ENCODE measurements at places on chromosomes 7 and 10.

DNA sequence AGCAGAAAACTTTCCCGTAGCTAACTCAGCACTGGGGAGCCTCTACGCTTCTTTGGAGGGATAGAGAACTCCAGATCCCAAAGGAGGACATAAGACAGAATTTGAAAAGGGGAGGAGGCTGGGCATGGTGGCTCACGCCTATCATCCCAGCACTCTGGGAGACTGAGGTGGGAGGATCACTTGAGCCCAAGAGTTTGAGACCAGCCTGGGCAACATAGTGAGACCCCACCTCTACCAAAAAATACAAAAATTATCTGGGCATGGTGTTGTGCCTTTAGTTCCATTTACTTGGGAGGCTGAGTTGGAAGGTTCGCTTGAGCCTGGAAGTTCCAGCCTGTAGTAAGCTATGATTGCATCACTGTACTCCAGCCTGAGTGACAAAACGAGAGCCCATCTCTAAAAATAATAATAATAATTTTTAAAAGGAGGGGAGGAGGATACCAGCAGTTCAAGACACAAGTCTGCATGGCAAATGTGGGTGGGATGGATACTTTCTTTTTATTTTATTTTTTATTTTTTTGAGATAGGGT lies 165.9 kb upstream of the SH2B2 start:
- DNase-seq, result no peak

DNA sequence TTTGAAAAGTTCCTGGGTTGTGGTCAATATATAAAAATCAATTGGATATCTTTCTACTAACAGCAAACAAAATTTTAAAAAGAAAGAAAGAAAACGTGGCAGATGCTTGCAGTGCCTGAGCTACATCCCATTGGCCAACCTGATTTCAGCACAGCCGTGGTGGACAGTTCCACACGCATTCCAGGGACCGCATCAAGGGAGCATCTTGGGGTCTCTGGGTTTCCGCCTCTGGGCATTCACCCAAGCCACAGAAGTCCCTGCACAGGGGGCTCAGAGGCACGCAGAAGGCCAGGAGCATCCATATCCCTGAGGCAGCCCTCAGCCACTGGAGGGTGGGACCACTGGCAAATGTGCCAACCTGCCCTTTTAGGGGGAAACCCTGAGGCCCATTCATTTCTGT lies 254.5 kb upstream of the RNF32 start:
- DNase-seq, result no peak

- DNase-seq, result no peak
Measured at GRCh38 chr7:92695308-92696261, 105.4 kb upstream of the FAM133B start.

- DNase-seq, result no peak
Measured at GRCh38 chr10:97466755-97467154, 20.8 kb downstream of the ZDHHC16 start.

GRCh38 chr7:35860664-35861063 lies 59.8 kb downstream of the SEPTIN7 start:
- DNase-seq, result no peak

DNA sequence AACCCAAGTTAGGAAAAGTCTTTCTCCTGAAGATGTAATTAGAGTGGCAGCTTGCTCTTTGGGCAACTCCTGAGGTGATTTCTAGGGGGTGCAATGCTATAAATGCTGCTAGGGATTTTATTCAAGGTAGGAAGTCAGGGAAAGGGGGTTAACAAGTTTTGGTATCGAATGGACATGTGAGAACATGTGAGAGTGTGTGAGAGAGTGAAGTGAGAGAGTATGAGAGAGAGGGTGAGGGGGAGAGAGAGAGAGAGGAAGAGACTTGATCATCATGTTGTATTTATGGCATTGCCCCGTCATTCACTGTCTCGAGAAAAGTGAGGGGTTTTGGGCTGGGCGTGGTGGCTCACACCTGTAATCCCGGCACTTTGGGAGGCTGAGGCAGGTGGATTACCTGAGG lies 50.9 kb downstream of the MCU start:
- no peak for DNase-seq

- no peak for DNase-seq
Measured at GRCh38 chr10:124629415-124629814, 114.8 kb downstream of the FAM53B start.

GRCh38 chr7:7970531-7971307 lies 2.1 kb downstream of the GLCCI1 start:
- no peak for DNase-seq

- DNase-seq, result no peak
Measured at GRCh38 chr10:64394744-64395143, 873.5 kb downstream of the REEP3 start.

DNA sequence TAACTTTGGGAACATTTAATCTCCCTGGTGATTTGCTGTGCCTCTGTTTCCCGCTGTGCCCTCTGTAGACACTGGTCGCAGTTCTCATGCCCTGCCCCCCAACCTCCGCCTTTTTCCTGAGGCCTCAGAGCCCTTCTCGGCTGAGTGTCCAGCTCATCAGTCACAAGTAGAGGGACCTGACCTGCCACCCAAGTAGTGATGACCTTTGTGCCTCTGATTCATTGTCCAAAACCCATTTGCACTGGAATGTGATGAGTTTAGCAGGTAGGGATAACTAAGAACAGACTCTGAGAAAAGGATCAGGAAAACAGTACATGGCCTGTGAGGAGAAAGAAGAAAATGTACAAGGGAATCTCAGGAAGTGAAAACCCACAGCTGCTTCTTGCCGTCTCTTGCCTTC lies 58.8 kb downstream of the LANCL2 start:
- no peak for DNase-seq

DNA sequence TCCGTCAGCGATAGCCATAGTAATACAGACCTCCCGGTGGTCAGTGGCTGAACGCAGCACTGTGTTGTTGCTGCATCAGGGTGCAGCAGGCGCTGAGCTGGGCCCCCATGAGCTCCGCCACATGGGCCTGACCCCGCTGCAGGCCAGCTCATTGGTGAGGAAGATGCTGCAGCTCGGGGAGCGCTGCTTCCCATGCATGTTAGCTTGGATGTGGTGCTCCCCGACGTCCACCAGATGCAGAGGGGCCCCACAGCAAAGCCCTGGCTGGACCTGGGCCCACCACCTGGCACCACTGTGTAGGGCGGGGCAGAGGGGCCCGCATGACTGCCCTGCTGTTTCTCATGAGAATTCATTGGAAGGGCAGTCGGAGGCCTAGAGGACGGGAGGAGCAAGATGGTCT lies 50.8 kb downstream of the WDR37 start:
- no peak for DNase-seq

DNA sequence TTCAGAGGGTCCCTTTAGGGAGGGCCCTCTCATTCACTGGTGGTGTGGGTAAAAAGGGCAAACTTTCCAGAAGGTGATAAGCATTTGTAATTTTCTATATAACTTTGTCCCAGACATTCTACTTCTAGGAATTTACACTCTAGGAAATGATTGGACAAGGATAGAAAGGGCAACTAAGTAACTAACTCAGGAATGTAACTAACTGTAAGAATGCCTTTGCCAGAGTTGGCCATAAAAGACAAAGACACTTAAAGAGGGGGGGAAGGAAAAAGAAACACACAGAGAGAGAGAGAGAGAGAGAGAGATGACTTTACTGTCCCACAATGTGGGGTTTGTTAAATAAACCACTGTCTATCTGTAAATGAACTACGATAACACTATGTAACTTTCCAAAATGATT lies 38.5 kb upstream of the ITPRID1 start:
- DNase-seq, result no peak

DNA sequence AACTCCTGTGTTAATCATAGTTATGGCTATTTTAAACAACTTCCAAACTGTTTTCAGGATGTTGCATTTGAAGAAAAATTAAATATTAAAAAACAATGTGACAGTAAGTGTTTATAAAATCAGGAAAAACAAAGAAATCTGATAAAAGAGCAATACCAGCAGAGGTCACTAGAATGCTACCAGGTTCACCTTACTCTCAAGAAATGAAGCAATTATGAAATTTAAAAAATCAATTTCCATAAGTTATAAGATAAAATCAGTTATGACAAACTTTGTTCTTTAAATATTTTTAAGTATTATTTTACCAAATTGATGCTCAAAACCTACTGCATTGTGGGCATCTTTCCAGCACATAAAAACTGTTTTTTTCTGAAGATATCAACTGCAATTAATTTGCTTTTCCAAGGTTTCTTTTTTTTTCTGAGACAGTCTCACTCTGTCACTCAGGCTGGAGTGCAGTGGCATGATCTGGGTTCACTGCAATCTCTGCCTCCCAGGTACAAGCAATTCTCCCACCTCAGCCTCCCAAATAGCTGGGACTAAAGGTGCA lies 50.7 kb upstream of the RHEB start:
- DNase-seq, result no peak

DNA sequence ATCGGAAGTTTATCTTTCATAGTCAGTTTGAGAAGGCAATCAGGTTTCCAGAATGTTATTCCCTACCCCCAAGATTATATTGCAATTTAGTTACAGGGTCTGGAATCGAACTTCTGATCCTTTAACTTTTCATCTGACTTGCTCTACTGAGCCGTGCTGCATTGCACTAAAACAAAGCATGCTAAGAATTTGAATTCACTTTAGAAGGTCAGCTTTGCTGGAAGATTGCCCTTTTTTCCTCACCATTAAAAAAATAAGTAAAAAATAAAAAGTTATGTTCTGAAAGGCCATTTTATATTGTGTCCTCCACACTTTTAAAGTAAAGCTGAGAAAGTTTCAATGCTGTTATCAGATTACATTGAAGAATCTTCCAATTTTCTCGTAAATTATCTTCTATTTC lies 388.8 kb upstream of the PHF14 start:
- DNase-seq, result no peak

DNA sequence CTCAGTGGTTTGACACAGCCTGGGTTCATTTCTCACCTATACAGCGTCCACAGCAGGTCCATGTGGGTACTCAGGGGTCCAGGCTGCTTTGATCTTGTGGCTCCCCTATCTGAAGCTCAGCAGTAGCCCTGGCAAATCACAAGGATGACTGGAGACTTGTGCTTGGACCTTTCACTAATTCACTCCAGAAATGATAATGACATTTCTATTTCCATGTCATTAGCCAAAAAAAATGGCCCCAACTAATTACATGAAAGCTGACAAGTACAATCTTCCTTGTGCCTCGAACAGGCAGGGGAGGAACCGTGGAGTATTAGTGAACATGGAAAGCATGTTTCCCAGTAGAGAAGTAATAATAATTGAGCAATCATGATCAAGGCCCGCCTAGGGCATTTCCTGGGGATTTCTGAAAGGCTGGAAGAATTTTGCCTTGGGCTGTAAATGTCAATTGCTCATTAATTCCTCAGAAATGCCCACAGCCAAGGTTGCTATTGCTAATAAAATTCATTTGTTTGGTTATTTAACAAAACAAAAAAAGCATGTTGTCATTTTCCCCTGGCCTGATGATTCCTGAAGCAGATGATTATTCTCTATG lies 586.1 kb downstream of the SDK1 start:
- no peak for DNase-seq

DNA sequence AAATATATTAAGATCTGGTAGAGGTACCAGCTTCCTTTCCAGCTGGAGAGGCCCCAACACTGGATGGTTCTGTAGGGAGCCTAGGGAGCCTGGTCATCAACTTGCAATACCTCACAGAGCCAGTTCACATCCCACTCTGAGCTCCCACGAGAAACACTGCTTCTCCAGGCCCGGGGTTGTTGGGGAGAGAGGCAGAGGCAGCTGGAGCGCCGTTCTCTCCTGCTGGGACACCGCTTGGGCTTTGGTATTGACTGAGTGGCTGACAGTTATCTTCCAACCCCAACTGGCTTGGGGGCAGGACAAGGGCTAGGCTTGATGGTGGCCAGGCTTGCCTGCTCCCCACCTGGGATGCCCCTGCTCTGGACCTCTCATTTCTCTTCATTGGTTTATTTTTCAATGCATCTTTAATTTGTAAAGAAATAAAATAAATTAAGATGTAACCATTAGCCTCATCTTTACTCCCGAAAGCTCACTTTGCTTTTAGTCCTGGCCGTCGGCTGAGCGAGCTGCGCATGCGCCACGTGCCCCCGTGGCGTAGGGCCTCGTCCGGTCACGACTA lies 10.0 kb upstream of the CHCHD1 start:
- peak; percentile 31 for DNase-seq

- no peak for DNase-seq
Measured at GRCh38 chr7:14690486-14690885, 212.1 kb downstream of the DGKB start.

- DNase-seq, result no peak
Measured at GRCh38 chr10:106387063-106387462, 777.4 kb downstream of the SORCS1 start.

DNA sequence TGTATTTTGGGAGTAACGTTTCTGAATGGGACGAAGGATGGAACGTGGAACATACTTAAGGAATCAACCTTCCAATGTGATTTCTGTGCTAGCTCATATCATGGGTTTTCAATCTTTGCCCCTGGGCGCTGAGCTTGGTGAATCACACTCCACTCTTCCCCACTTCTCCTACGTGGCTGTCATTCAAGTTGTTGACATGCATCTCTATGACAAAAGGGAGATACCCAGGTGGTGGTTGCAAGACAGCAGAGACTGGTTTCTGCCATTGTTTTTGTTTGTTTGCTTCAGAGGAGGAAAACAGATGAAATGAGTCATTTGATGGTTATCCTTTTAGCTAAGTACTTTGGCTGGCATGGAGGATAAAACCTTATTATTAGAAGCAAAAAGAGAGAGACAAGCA lies 573.9 kb downstream of the GATA3 start:
- DNase-seq, result no peak

GRCh38 chr10:3136336-3136735 lies 36.2 kb downstream of the PITRM1 start:
- DNase-seq, result no peak

DNA sequence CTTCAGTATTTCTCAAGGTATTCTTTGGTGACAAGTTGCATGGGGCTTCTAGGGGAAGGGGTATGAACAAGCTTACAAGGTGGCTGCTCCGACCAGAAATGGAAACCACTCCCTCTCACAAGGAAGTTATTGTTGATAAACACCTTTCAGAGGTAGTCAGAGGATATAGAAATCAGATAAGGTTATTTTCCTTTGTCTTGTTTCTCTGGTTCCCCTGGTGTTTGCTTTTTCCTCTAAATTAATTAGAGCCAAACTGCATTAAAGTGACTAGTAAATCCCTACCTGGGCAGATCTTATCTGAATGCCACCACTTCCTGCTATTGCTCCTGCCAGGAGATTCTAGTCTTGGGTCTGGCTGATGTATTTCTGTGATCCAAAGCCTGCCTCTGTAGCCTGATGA lies 725.4 kb downstream of the INHBA start:
- no peak for DNase-seq

DNA sequence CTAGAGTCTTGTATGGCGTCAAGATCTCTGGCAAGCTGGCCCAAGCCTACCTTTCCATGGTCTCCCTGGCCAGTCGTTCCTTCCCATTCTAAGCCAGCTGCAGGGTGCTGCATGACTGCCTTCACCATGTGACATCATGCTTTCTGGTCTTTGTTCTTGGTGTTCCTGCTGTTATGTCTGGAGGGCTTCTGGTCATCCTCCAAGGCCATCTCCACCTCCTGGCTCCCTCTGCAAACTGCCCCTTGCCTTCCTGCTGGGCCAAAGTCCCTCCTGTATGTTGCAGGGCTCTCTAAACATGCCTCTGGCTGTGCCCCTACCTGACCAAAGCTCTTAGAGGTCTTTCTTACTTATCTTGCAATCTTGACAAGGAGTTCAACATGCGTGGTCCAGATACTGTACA lies 44.4 kb upstream of the SHH start:
- DNase-seq, result no peak
